ENCODE measurements at places on chromosomes 1 and 21. TPM values are rescaled to one million over a fixed set of nuclear protein-coding genes. Genes with fewer than 3 reads are reported as not detected.

BTG3 gene
- total RNA-seq: 37.2 TPM

GJC2 gene
- total RNA-seq: 1.2 TPM

CCSAP gene
- total RNA-seq: 5.7 TPM

ACKR1 gene
- total RNA-seq: 0.15 TPM

PTGFR gene
- 0.14 TPM for total RNA-seq

Measured in endothelial cell of umbilical vein (primary cell).